Thoracic aorta (tissue), 2 donors: ENCODE measurements at places on chromosomes 7 and 10.
A peak's percentile ranks its signal among the peaks of the same experiment; 100 is the strongest.

DNA sequence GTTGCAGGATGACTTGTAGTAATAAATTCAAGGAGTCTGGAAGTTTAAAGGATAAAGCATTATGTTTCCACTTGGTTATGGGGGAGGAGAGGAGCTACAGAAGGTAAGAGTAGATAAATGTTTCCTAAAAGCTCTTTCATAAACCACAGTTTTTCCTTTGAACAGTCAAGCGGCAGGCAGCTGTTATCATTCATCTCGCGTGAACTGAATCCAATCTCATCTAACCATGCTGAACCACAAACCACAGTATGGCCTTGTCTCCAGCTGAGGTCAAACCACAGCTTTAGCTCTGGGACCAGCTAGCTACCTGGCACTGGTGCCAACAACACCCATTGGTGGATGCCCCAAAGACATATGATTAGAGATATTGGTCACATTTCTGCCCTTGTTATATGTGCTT, 63.3 kb downstream of the NOC3L start:
- no peak overlapping the region for H3K27ac ChIP-seq
- no peaks in the 10 kb centered on the region for H3K4me1 ChIP-seq
- H3K27me3 ChIP-seq, result no peaks in the 10 kb centered on the region
- H3K4me3 ChIP-seq, result no peak overlapping the region
- H3K36me3 ChIP-seq, result peaks cover 9% of the 10 kb centered on the region

DNA sequence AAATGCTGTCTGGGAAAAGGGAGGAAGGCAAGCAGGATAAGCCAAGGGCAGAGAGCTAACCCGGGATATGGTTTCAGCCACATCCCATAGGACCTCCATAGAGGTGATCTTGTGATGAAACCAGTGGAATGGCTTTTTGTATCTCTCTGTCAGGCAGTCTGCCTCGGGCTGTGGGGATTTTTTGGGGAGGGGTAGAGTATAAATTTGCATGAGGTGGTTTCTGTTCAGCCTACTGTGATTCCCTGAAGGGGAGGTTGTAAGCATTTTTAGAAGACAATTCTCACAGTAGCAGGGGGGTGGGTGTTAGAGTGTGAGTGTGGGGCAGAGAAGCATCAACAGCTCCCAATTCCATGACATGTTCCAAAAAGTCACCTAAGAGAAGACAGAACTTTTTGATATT, 11.8 kb downstream of the OR9A2 start:
- no peak overlapping the region for H3K4me3 ChIP-seq
- H3K4me1 ChIP-seq, result no peaks in the 10 kb centered on the region
- no peak for DNase-seq
- no peaks in the 10 kb centered on the region for H3K27me3 ChIP-seq
- no peak overlapping the region for H3K27ac ChIP-seq

- peak overlapping the region; percentile 25 for H3K4me3 ChIP-seq
- H3K4me1 ChIP-seq, result peaks cover 27% of the 10 kb centered on the region
- no peak for DNase-seq
- no peaks in the 10 kb centered on the region for H3K27me3 ChIP-seq
Measured at GRCh38 chr7:81789406-81790119, 19.7 kb upstream of the HGF start.

- no peaks in the 10 kb centered on the region for H3K27me3 ChIP-seq
- no peaks in the 10 kb centered on the region for H3K36me3 ChIP-seq
- H3K27ac ChIP-seq, result no peak overlapping the region
- no peak overlapping the region for H3K4me3 ChIP-seq
Measured at GRCh38 chr10:78524941-78525340, 491.3 kb downstream of the RPS24 start.

- no peaks in the 10 kb centered on the region for H3K4me1 ChIP-seq
- no peak overlapping the region for H3K4me3 ChIP-seq
- no peaks in the 10 kb centered on the region for H3K27me3 ChIP-seq
- DNase-seq, result no peak
- no peak overlapping the region for H3K27ac ChIP-seq
Measured at GRCh38 chr7:147803606-147804005, 787.0 kb upstream of the C7orf33 start.
